Hindlimb muscle (tissue), 1 donor: ENCODE measurements at places on chromosomes 5 and 9.

DNA sequence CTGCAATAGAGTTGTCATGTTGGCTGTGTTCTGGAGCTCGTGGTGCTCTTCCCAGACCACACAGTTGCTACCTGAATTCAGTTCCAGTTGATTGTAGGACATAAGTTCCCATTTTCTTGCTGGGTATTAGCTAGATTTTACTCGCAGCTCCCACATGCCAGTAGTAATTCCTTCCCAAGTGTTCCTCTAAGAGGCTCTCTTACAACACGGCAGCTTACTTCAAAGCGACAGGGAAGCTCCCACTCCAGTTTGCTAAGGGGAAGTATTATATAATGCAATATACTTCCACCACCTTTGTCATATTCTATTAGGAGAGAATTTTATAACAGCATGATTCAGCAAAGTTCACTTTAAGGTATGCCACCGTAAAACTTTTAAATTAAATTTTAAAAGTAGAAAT, 623.0 kb downstream of the SLCO4C1 start:
- DNase-seq, result no peak

GRCh38 chr9:3906437-3907213, 380.8 kb upstream of the RFX3 start:
- DNase-seq, result no peak

GRCh38 chr5:66538531-66538930, 57.7 kb upstream of the MAST4 start:
- no peak for DNase-seq

DNA sequence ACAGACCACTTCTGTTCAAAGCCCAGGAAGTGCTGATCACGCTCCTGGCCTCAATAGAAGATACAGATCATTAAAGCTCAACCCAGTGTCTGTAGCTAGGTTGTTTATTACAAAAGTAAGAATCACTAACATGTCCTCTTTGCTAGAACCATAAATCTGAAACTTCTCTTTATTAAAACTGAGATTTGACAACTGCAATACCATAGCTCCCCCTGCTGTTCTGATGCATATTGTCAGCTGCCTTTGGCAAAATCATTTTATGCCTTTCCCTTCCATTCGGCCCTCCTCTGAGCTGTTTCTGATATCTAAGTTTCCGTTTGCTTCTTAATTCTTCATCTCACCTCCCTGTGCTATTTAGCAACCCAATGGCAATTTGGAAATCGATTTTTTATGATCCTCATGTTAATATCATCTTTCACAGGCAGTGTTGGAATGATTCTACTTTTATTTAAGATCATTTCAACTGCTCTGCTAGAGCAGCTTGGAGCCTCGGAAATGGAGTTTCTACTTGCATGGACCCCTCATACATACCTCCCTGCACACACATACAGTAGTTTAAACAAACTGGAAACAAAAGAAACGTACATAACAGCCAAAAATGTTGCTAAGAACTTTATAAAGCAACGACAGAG, 998.8 kb downstream of the MAT2B start:
- peak; percentile 59 for DNase-seq

DNA sequence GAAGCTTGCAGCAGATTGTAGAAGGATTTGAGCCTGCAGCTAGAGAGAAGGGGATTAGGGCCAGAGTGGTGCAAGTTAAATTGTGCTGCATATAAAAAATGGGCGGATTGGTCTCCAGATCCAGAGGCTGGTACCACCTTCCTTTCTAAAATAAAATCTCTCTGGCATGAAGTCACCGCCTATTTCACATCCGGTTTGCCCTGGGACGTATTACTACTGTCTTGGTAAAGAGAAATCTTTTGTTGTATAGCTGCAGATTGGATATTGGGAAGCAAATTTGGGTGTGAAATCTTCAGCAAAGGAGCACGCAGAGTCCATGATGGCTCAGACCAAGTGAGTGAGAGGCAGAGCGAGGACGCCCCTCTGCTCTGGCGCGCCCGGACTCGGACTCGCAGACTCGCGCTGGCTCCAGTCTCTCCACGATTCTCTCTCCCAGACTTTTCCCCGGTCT, at the start of gene GABRA1:
TSS of gene GABRA1 (plus strand) at position 180 of the 451 bp plus-strand sequence. CDS start 2,691 bp downstream, outside the sequence.
- no peak for DNase-seq

DNA sequence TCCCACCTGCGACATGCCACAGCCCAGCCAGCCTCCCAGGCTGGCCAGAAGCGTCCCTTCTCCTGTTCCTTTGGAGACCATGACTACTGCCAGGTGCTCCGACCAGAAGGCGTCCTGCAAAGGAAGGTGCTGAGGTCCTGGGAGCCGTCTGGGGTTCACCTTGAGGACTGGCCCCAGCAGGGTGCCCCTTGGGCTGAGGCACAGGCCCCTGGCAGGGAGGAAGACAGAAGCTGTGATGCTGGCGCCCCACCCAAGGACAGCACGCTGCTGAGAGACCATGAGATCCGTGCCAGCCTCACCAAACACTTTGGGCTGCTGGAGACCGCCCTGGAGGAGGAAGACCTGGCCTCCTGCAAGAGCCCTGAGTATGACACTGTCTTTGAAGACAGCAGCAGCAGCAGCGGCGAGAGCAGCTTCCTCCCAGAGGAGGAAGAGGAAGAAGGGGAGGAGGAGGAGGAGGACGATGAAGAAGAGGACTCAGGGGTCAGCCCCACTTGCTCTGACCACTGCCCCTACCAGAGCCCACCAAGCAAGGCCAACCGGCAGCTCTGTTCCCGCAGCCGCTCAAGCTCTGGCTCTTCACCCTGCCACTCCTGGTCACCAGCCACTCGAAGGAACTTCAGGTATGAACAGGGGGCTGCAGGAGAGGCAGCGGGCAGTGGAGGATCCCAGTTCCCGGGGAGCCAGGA, 106.5 kb downstream of the PPARGC1B start:
- DNase-seq, result no peak

GRCh38 chr5:113029614-113030013, 53.0 kb downstream of the DCP2 start:
- no peak for DNase-seq

DNA sequence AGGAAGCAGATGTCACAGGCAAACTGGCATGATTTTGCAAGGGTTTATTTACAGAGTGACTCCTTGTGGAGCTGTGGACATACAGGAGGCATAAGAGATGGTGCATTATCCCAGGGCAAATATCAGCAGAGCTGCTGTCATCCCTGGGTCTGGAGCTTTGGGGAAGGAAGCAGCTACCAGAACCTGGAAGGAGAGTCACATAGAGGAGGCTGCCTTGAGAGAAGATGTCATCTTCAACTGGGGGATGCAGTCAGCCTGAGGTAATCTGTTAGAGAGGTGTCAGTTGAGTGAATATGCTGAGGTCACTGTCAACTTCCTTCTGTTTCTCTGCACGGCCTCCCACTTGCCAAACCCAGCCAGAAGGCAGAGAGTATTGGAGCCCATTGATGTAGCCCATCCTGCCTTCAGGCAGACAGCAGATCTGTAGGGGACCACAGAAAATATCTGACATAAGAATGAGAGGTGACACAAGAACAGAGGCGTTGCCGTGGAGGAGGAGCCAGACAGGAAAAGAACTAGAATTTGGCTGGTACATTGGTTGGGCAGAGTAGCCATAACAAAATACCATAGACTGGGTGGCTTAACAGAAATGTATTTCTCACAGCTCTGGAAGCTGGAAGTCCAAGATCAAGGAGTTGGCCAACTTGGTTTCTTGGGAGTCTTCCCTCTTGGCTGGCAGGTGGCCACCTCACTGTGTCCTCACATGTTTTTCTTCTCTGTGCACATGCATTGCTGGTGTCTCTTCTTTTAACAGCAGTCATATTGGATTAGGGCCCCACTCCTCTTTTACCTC, 102.8 kb downstream of the SNX18 start:
- DNase-seq, result no peak

DNA sequence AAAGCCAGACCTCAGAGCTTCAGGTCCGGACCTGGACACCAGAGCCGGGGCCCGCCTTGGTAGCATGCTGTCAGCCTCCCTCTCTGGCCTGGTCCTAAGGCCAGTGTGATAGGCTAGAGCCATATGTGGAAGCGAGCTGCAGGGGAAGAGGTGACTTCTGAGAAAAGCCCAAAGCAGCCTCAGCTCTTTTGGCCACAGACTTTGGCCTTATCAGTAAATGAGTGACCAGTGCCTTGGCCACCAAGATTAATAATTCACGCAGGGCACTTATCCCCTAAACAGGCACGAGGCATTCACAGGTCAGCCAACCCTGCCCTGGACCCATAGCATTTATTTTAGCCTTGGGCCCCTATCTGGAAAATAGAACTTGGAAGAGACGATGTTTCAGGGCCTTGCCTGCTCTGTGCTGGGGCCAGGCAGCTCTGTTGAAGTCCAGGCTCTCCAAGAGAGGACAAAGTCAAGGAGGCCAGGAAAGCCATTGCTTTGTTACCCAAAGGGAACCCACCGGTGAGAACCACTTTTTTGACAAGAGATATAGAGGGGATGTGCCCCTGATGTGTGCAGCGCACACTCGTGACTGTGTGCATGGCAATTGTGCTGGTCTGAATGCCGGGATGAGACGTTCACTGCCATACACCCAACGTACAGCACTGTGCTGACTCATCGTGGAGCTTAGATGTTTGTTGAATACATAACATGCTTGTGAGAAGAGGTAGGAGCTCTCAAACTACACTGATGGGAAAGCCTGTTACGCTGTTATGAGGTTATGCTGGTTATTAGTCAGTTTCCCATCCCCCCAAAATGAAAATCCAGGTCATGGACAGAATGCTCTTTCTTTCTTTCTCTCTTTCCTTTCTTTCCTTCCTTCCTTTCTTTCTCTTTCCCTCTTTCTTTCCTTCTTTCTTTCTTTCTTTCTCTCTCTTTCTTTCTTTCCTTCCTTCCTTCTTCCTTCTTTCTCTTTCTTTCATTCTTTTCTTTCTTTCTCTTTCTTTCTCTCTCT, 5.0 kb upstream of the SLC34A1 start:
- no peak for DNase-seq

DNA sequence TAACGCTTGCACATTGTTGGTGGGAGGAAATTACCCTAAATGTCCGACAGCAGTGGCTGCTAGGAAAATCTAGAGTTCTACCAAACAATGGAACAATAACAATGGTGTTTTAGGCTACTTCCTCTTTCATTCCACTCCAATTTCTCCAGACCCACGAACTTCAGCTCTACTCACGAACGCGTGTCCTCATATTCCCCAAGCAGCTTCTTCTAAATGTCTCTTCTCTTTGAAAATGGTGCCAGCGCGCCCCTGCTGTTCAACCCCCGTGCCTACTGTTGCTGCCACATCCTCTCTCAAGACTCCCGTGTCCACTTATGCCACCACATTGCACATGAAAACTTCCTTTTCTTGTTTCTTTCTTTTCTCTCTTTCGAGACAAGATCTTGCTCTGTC, 25.6 kb downstream of the OR2V2 start:
- no peak for DNase-seq

- DNase-seq, result peak; percentile 38
Measured at GRCh38 chr5:71830681-71831539, 111.8 kb downstream of the CARTPT start.

- no peak for DNase-seq
Measured at GRCh38 chr5:32051796-32052195, 122.3 kb downstream of the GOLPH3 start.

GRCh38 chr5:173866243-173866857, 21.8 kb upstream of the CPEB4 start:
- no peak for DNase-seq

DNA sequence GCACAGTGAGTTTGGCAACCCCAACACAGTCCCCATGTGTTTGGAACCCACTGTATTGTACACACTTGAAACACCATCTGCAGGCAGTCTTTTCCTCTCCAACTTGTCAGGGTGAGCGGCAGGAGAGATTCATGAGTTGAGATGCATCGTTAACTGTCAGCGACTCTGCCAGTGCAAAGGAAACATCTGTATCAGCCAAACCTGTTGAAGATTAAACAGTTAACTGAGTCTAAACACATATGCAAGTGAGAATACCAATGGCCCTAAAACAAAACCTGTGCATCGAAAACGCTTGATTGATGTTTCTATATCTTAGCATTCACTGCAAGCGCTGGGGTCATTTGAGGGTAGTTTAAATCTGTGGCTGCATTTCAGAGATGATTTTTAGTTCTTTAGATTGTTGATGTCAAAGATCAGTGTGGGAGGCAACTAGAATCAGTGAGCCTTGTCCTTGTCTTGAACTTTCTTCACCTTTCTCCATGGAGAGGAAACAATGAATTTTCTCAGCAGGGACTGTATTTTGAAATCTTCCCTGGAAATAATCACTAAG, 41.3 kb upstream of the PAM start:
- DNase-seq, result no peak

DNA sequence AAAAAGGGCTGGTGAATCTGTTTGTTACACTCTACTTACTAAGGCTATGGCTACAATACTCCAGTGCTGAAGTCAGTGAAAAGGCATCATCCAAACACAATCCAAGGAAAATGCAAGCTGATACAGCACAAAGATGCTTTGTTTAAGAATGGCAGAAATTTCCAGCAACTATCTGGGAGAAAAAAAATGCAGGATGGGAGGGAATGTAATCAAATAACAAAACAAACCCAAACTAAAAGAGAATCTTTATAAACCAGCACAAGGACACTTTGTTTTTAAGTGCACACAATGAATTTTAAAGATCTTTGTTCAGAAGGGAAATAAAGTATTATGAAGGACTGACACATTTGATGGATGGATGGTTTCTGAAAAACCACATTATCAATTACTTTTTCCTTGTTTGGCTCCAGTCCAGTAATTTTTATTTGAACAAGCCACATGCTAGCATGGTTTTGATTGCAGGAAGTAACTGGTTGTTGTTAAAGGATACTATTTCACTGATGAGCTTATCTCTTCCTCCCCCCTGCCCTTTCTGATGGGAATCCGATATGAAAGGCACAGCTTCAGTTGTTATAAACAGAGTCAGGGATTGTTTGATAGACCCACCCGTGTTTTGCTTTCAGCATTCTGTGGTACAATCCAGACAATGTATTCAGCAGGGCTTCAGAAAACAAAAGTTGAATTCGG, 12.1 kb upstream of the TLE4 start:
- DNase-seq, result no peak

- DNase-seq, result no peak
Measured at GRCh38 chr9:567128-567746, 274.3 kb upstream of the DMRT1 start.

DNA sequence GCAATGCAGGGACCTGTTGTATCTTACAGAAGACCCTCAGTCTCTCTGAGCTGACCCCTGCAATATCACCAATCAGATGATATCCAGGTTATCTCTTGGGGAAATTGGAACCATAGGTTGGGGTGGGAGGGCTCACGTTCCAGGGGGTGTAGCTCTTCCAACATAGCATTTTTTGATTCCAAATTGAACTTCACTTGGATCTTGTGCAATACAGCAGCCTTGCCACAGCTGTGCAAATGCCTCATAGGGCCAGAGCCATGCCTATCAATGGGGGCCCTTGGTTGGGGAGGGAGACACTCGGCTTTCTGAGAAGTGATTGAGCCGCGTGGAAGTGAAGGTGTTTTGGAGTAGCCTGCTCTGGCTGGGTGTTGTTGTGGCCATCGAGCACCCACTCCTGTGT, 117.2 kb upstream of the PITX1 start:
- no peak for DNase-seq
